ENCODE measurements at places on chromosomes 16 and 17.

GRCh38 chr17:77111934-77112296 lies 28.9 kb upstream of the SEC14L1 start:
- no peak for DNase-seq

- no peak for DNase-seq
These were observed 201.2 kb downstream of the HS3ST3A1 start for GRCh38 chr17:13400491-13400890.

DNA sequence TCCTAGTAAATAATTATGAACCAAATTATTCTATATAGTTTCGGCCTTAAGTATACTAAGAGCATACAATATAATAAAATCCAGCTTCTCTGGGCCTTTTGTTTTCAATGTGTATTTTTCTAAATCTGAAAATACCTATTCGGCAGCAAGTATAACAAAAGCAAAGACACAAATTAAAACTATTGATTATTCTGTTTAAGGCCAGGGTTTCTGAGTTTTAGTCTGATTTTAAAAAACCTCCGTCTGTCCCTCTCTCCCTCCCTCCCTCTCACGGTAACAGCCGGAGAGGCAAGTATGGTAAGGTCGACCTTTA lies 1.5 kb downstream of the TOB1 start:
- DNase-seq, result no peak

DNA sequence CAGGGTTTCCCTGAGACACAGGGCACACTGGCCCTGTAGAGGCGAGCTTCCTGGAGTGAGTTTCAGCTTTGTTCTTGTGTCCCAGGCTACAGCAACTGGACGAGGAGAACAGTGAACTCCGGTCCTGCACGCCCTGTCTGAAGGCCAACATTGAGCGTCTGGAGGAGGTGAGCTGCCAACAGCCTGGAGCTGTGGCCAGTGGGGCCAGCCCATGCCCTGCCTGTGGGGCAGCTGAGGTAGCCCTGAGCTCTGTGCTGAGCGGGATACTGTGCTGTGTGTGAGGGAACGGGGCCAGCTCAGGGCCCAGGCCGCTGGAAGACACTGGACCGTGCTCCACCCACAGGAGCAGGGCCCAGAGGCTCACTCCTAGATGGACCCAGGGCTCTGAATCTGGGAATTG lies 8.7 kb upstream of the CAPN15 start:
- DNase-seq, result no peak

DNA sequence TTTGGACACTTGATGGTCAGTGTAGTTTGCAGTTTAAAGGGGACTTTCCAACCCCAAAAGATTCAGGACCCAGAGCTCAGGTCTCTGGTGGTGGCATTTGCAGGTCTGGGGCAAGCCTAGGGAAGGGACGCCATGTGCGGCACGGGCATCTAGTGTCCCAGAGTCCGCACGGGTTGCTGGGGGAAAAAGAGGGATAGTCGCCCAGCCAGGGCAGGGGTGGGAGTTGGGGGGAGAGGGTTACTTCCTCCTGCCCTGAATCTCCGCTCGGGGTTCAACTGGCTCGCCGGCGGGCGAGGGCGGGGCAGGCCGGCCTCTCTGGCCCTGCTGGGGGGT lies 239 bp upstream of the CA7 start:
- no peak for DNase-seq

DNA sequence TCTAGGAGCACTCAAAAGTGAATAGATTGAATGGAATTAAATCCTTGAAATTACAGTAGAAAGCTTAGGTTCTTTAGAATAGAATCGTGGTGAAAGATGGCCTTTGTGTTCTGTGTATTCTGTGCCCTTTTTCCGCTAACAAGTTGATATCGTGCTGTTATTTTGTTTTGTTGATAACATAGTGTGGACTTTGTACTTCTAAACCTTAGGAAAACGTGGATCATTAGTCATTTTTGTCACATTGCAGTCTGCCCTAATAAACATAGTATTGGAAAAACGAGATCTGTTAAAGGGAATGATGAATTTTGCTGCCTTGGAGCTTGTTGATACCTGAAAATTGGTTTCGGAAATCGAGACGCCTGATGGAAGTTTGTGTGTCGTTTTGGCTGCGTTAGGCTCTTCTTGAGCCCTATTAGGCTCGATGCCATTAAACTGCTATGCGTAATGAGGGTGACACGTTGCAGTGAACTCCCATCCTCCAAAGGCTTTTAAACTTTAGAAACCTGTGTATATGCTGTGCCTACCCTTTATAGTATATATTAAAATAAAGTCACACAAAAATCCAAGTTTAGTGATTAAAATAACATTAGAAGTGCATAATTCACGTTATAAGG lies 145.7 kb downstream of the PRKCA start:
- no peak for DNase-seq

GRCh38 chr17:60095830-60096229 lies 17.1 kb upstream of the HEATR6 start:
- DNase-seq, result no peak

GRCh38 chr16:80985611-80986010 lies 21.1 kb downstream of the CMC2 start:
- no peak for DNase-seq

GRCh38 chr17:61254904-61255303 lies 144.7 kb upstream of the TBX2 start:
- no peak for DNase-seq

Measured in HFFc6 (cell line).